ENCODE measurements at places on chromosomes 7 and 10. TPM values are rescaled to one million over a fixed set of nuclear protein-coding genes. Genes with fewer than 3 reads are reported as not detected.

NPTX2 gene
- 5.3 TPM for total RNA-seq

KIFBP gene
- 36.9 TPM for total RNA-seq

- no peak for DNase-seq
- H3K4me3 ChIP-seq, result no peak overlapping the region
- no peaks in the 10 kb centered on the region for H3K27me3 ChIP-seq
- no peak overlapping the region for H3K27ac ChIP-seq
Measured at GRCh38 chr10:124799211-124799610, 2.4 kb upstream of the ABRAXAS2 start.

DNA sequence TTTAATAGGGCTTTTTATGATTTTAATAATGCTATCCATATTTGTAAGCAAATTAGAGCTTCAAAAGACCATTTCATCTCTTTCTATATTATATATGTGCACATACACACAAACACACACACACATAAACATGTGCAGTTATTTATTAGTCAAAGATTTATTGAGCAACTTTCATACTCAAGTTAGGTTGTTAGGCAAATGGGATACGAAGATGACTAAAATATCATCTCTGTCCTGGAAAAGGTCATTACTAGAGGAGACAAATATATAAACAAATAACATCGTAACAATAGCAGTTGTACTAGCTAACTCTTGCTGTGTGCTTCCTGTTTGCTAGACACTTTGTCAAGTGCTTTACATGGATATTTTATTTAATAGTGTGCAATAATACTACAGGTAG, 307.9 kb downstream of the SNX13 start:
- no peaks in the 10 kb centered on the region for H3K27me3 ChIP-seq
- no peak overlapping the region for H3K27ac ChIP-seq
- H3K4me1 ChIP-seq, result no peaks in the 10 kb centered on the region
- no peak for DNase-seq
- H3K36me3 ChIP-seq, result no peaks in the 10 kb centered on the region

Data from psoas muscle (tissue), 8 donors.